A549 treated with DMSO at 1 μM for 4 hours (cell line): ENCODE measurements at places on chromosomes 4 and X. TPM values are rescaled to one million over a fixed set of nuclear protein-coding genes. Genes with fewer than 3 reads are reported as not detected.

The SULT1B1 gene
- 0.01 TPM in 2 of 5 replicates, not detected in the others for total RNA-seq

The MAPK10 gene
- 0.34 to 0.68 TPM (median 0.45 TPM) in 5 replicates for total RNA-seq

The JAKMIP1 gene
- 0.03 TPM in 1 of 5 replicates, not detected in the others for total RNA-seq

The AR gene
- total RNA-seq = 3.4 to 4.7 TPM (median 4.1 TPM) in 5 replicates

The APELA gene
- not detected in 5 replicates for total RNA-seq

The UBA1 gene
- 182 to 207 TPM (median 197 TPM) in 5 replicates for total RNA-seq

The HELQ gene
- 4.2 to 6.0 TPM (median 4.7 TPM) in 5 replicates for total RNA-seq

The SERPINA7 gene
- total RNA-seq = not detected in 5 replicates

The TBC1D19 gene
- 3.2 to 4.6 TPM (median 3.9 TPM) in 5 replicates for total RNA-seq

The MAGEA2 gene
- 0.07 to 0.13 TPM (median 0.09 TPM) in 3 of 5 replicates, not detected in the others for total RNA-seq

The FAM120C gene
- 4.7 to 6.6 TPM (median 5.2 TPM) in 5 replicates for total RNA-seq

The HS3ST1 gene
- 0.30 to 0.64 TPM (median 0.49 TPM) in 5 replicates for total RNA-seq

The TCEAL2 gene
- total RNA-seq = not detected in 5 replicates

The PDZD11 gene
- total RNA-seq = 86.7 to 108 TPM (median 89.1 TPM) in 5 replicates

The CTAG2 gene
- not detected in 5 replicates for total RNA-seq

The AREG gene
- total RNA-seq = 69.6 to 88.2 TPM (median 81.0 TPM) in 5 replicates

The XG gene
- 0.04 TPM in 1 of 5 replicates, not detected in the others for total RNA-seq

The TIGD4 gene
- 0.09 to 0.31 TPM (median 0.23 TPM) in 5 replicates for total RNA-seq

The IL13RA2 gene
- 0.06 to 0.27 TPM (median 0.08 TPM) in 4 of 5 replicates, not detected in the other for total RNA-seq

The SULT1E1 gene
- total RNA-seq = not detected in 5 replicates

The USP51 gene
- total RNA-seq = 0.36 to 0.81 TPM (median 0.69 TPM) in 5 replicates

The FAM3A gene
- 37.8 to 47.0 TPM (median 42.4 TPM) in 5 replicates for total RNA-seq

The DCHS2 gene
- total RNA-seq = 0.02 TPM in 1 of 5 replicates, not detected in the others

The FHIP1A gene
- total RNA-seq = 0.08 to 0.32 TPM (median 0.18 TPM) in 5 replicates

The UCP1 gene
- total RNA-seq = 0.06 to 0.08 TPM in 2 of 5 replicates, not detected in the others

The CT47B1 gene
- not detected in 5 replicates for total RNA-seq

The PNMA5 gene
- total RNA-seq = not detected in 5 replicates

The AMTN gene
- 0.09 to 0.22 TPM in 2 of 5 replicates, not detected in the others for total RNA-seq

The ZNF157 gene
- total RNA-seq = 0.03 TPM in 1 of 5 replicates, not detected in the others

The MAGIX gene
- total RNA-seq = 1.8 to 3.5 TPM (median 3.0 TPM) in 5 replicates

The FHDC1 gene
- 0.38 to 0.62 TPM (median 0.42 TPM) in 5 replicates for total RNA-seq

The KIT gene
- total RNA-seq = not detected in 5 replicates

The TMEM184C gene
- 23.0 to 27.2 TPM (median 24.1 TPM) in 5 replicates for total RNA-seq

The DOCK11 gene
- 4.1 to 9.2 TPM (median 6.8 TPM) in 5 replicates for total RNA-seq

The MFAP3L gene
- 4.7 to 7.3 TPM (median 5.6 TPM) in 5 replicates for total RNA-seq

The GPC4 gene
- 0.01 to 0.06 TPM in 2 of 5 replicates, not detected in the others for total RNA-seq

The CXCL11 gene
- total RNA-seq = 0.10 to 0.30 TPM (median 0.21 TPM) in 4 of 5 replicates, not detected in the other

The GPRASP2 gene
- total RNA-seq = 4.7 to 7.3 TPM (median 5.6 TPM) in 5 replicates

The VCX3A gene
- not detected in 5 replicates for total RNA-seq

The SLC25A43 gene
- 22.6 to 35.2 TPM (median 32.5 TPM) in 5 replicates for total RNA-seq
